ENCODE measurements at places on chromosomes 4 and X. TPM values are rescaled to one million over a fixed set of nuclear protein-coding genes. Genes with fewer than 3 reads are reported as not detected.

The TIGD4 gene
- total RNA-seq: 1.5 TPM

The MAOA gene
- total RNA-seq: 1.7 TPM

The MAGEA10 gene
- total RNA-seq: 0.86 TPM

The HTN1 gene
- total RNA-seq: not detected

The MFAP3L gene
- 4.3 TPM for total RNA-seq
